ENCODE measurements at places on chromosomes 7 and 10.

DNA sequence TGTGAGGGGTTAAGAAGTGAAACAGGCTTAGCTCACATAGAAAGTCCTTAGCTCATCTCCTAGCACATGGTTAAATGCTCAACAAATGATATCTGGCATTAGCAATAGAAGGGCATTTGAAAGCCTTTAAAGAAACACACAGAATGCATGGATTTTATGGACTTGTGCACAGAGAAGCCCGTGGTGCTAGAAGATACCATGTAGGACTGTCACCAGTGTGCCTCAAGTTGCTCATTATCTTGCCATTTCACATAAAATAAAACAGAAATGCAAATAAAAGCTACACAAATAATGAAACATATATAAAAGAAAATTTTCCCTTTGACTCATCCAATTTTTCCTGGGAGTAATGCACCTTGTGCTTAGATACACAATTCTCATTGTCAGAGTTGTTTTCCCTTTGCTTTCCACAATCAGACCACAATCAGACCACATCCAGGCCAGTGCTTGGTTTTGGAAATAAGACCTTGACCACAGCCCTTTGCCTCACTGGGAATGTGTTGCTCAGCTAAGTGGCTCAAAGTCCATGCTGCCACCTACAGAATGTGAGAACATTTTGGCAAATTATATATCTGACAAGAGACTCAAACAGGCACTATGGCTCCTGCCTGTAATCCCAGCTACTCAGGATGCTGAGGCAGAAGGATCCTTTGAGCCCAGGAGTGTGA is 9.5 kb upstream of the WDR11 start:
- DNase-seq = no peak

GRCh38 chr10:45040921-45041542 is 40.3 kb downstream of the ZNF22 start:
- DNase-seq = no peak

- DNase-seq = no peak
Measured at GRCh38 chr7:144827621-144828020, 8.2 kb downstream of the TPK1 start.

DNA sequence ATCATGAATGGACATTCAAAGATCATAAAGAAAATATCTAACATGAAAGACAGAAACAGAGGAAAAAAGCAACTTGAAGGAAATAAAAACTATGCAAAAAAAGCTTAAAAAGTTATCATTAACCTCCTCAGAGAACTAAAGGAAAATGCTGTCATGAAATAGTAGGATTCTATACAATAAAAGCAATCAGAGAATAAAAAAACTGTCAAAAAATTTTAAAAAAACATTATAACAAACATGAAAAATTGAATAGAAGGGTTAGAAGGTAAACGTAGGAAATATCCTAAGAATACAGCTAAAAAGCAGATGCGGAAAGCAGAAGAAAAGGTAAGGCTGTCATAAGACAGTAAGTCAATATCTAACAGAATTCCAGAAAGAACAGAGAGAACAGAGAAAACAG is 44.8 kb downstream of the SGMS1 start:
- DNase-seq = no peak

GRCh38 chr7:16904076-16904475 is 22.3 kb upstream of the AGR3 start:
- no peak for DNase-seq

- no peak for DNase-seq
Measured at GRCh38 chr10:31756729-31757110, 171.9 kb downstream of the ARHGAP12 start.

DNA sequence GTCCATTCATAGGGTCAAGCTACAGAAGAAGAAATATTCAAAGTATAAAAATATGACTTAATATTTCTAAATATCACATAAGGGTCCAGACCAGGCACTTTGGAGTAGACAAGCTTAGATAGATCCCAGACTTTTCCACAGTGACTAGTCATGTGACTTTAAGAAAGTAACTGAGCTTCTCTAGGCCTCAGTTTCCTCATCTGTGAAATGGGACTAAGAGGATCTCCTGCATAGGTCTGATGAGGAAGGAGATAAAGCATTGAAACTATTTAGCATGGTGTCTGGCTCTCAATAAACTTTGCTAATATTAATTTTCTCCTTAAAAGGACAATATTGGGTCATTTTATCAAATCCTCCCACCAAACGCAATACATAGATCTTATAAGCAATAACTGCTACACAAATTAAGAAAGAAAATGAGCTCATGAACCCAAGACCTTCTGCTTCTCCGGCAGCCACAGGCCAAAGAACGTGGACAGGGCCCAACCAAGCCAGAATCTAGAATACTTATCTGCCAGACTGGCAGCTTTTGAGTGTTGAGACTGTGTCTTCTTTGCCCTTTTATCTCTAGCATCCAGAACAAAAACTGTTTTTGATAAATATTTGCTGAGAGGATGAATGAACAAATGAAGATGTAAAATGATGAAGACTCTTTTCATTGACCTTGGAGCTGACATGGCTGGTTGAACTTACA is 1.6 kb upstream of the TARP start:
- no peak for DNase-seq

- no peak for DNase-seq
Measured at GRCh38 chr10:68087685-68088401, 12.8 kb upstream of the HERC4 start.

DNA sequence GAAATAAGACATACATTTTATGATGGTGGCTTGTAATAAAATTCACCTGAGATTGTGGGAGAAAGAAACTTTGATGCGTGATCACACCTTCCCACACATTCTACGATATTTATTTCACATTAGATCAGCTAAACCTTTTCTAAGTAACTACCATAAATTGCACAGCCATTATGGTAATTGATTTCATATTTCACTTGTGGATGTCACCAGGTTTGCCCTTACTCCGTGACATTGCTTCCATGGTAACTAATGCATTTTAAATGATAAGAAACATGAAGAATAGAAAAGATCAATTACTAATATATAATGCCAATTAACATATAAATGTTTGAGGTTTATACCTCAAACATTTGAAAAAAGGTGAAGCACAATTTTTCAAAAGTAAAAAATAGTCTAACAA is 35.8 kb upstream of the SMIM30 start:
- no peak for DNase-seq

GRCh38 chr7:117871778-117872538 is 1.3 kb downstream of the CTTNBP2 start:
- DNase-seq = no peak

DNA sequence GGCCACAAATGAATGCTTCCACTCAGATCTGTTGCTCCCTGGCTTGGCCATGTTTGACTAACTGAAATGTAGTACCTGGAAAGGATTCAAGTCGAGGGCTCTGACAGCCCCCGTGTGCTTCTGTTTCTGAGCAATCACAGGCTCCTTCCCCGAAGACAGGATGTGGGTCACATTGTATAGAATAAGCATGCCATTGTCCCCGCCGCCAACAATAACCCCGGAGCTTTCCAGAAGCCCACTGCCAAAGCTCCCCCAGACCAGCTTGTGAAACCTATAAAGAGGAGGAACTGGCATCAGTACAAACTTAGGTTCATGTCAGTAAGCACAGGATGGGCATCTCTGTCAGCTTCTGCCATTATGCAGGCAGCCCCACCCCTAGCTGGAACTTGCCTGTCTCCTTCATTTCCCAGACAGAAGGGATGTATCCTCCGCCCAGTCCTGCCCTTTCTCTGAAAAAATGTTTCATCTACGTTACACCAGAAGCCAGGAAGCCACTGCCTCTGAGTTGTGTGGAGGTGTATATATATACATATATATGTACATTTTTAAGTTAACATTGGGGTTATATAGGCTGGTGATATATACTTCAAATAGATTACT is 10.3 kb downstream of the SEC31B start:
- no peak for DNase-seq

GRCh38 chr7:5194571-5194970 is 4.5 kb downstream of the WIPI2 start:
- no peak for DNase-seq

GRCh38 chr10:948347-948746 is 16.8 kb upstream of the LARP4B start:
- DNase-seq = no peak

DNA sequence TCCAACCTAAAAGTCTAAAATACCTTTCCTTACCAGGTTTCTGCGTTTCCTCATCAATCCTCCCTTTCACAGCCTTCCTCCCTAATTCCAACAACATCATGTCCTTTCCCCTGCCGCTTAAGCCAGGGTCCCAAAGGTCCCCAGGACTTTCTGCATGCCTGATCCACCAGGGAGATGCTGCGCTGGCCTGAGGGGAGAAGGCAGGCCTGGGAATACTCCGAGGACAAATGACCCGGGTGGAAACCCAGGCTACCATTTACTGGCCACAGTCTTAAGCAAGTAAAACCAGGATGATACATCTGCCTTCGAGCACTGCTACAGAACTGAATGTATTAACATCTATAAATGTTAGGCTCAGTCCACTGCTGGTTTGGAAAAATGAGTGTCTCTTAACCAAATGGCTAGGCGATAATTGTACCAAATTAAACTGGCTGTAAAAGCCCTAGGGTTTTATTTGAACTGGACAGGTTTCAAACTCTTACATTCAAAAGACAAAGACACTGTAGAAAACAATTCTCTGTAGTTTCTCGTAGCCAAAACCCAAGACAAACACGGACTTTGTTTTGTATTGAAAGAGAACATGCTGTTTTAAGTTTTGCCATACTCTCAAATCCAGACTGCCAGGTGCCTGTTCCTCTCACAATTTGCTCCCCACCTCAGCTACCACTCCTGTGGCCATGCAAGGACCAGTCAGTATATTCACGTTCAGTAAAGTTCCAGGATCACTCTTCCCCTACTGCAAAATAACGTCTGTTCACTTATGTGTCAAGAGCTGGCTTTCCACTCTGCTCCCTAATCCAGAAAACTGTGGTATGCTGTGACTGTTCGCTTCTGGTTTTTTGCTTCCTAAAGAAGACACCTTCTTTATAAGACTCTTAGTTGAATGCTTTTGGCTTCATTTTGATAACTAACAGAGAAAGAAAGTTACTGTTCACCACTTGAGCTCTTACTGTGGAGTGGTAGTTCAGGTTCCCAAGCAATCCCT is 145.7 kb downstream of the RNF216 start:
- no peak for DNase-seq

All from stimulated activated CD8-positive, alpha-beta memory T cell treated with anti-CD3 and anti-CD28 coated beads, Interleukin-4, amount 100 ng/mL, for 4 hours (primary cell).